Brain microvascular endothelial cell (primary cell): ENCODE measurements at places on chromosomes 11 and 22.
A peak's percentile ranks its signal among the peaks of the same experiment; 100 is the strongest.

DNA sequence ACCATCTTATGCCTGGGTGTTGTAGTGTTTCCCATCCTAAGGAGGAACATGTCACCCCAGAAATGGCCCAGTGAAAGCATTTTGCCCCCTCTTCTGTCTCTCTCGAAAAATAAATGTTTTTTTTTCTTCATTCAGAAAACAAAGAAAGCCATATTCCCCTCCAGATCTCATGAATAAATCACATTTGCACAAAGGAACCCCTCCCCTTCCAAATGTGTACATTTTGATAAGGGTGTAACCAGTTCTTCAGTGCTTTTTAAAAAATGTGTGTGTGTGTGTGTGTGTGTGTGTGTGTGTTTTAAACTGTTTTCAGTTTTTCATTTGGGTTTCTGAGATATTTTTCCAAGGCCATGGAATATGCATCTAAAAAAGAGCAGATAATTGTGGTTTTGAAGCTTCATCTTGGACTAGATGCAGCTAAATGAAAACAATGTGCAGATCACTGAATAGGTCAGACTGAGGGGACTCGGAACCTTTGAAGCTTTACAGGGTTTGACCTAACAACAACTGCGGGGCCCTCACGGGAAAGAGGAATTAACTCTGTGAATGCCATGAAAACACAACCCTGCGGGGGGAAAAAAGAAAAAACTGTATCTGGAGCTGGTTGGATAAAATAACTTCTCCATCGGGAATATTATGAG, 76.4 kb downstream of the YAP1 start:
- no peak for DNase-seq

GRCh38 chr22:30829901-30830550, 135.4 kb downstream of the OSBP2 start:
- peak; percentile 91 for DNase-seq

- no peak for DNase-seq
Observed at GRCh38 chr11:76124905-76125770, 81.2 kb downstream of the WNT11 start.

GRCh38 chr11:79121351-79121750, 319.5 kb downstream of the TENM4 start:
- no peak for DNase-seq

DNA sequence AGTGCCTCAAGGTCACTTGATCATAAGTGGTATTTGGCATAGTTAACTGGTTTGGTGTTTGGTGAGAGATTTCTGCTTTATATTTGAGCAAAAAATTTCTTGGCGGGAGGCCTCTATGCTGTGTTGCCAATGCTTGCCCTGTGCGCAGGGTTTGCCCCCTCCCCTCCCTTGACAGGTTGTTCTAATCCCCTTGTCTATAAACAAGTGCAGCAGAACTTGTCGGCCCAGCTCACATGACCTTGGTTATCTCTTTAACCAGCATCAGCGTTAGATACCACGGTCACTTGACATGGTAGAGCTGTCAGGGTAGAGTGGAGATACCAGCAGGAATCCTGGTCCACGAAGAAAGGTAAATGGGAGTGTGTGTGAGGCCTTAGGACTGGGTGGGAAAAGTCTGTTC, 35.6 kb downstream of the MARK2 start:
- no peak for DNase-seq

DNA sequence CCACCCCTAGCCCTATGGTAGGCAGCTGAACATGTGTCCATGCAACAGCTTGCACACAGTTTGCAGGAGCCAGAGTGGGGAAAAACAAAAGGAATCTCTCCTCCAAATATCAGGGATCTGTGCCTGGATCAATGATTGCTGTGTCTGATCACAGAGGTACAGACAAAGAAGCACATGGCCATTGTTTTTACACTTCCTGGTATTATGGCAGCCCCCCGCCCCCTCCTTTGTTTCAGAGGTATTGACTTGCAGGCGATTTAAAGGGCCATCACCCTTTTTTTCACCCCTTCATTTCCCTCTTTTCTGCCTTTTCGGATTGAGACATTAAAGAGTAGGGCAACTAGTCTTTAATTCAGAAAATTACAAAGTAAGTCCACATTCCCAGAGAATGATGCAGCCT, 453.0 kb upstream of the LUZP2 start:
- no peak for DNase-seq

- no peak for DNase-seq
Observed at GRCh38 chr22:24975125-24975640, 22.7 kb downstream of the KIAA1671 start.

- no peak for DNase-seq
Observed at GRCh38 chr22:45683248-45683647, 11.6 kb downstream of the ATXN10 start.

GRCh38 chr11:29009426-29009825, 901.2 kb downstream of the METTL15 start:
- no peak for DNase-seq

- no peak for DNase-seq
Observed at GRCh38 chr11:86278226-86278625, 23.8 kb upstream of the HIKESHI start.

DNA sequence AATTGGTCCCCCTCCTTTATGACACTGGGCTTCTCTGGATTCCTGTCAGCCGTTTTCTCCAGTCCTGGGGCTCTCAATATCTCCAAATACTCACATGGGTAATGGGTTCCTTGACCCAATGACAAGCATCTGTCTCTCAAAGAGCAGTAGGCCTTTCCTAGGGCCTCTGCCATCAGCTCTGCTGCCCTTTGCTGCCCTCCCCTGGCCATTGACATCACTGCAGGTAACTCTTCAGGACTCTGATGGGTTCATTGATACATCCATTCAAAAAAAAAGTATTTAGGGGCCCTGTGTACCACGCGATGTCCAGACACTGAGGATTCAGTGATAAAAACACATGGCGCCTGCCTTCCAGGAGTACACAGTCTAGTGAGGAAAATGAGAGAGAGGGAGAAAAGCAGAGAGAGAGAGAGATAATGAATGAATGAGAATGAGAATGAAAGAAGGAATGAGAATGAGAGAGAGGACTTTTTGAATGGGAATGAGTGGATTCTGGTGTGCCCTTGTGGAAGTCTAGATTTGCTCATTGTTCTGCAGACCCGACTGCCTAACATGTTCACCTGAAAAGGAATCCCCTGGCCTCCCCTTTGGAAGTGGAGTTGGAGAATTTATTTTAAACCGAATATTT, 42.6 kb upstream of the OLFML1 start:
- peak; percentile 71 for DNase-seq

- DNase-seq, result peak; percentile 93
Observed at GRCh38 chr11:12288212-12288930, 89.0 kb upstream of the PARVA start.

GRCh38 chr11:59728913-59729312, 15.3 kb upstream of the OR10V1 start:
- no peak for DNase-seq

- no peak for DNase-seq
Observed at GRCh38 chr11:77302752-77303151, 1.3 kb upstream of the GDPD4 start.

- no peak for DNase-seq
Observed at GRCh38 chr11:85823816-85824215, 12.9 kb upstream of the SYTL2 start.

- peak; percentile 78 for DNase-seq
Observed at GRCh38 chr22:18075720-18076497, 1.9 kb upstream of the PEX26 start.

- no peak for DNase-seq
Observed at GRCh38 chr11:64654439-64654838, 63.4 kb downstream of the SLC22A12 start.

GRCh38 chr11:94150704-94151685, 22.4 kb downstream of the PANX1 start:
- DNase-seq, result no peak

GRCh38 chr11:95442531-95443050, 211.6 kb upstream of the SESN3 start:
- no peak for DNase-seq

DNA sequence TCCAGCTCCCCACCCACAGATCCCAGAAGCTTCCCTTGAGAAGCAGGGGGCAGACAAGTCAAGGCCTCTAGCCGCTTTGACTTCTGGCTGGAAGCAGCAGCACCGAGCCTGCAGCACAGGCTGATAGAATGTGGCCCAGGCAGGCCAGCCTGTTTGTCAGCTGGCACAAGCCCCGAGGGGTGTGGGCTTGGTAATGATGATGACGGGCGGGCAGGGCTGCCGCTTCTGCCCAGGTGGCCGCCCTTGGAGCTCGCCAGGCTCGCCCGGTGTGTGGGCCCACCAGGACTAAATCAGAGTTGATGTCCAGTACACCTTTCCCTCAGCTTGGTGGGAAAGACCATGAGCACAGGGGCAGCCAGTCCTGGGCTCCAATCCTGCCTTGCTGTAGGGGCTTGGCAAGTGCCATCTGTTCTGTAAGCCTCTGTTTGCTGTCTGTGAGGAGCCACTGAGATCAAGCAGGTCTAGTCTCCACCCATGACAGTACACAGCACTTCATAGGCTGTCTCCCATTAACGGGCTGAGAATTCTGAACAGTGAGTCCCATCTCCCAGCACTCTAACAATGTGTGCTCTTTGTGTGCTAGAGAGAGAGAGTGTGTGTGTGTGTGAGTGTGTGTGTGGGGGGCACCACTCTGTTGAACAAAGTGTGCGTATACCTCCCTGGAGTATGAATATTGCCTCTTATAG, 26.8 kb downstream of the MICAL2 start:
- DNase-seq, result no peak

GRCh38 chr11:41189701-41190436, 269.6 kb downstream of the LRRC4C start:
- no peak for DNase-seq

DNA sequence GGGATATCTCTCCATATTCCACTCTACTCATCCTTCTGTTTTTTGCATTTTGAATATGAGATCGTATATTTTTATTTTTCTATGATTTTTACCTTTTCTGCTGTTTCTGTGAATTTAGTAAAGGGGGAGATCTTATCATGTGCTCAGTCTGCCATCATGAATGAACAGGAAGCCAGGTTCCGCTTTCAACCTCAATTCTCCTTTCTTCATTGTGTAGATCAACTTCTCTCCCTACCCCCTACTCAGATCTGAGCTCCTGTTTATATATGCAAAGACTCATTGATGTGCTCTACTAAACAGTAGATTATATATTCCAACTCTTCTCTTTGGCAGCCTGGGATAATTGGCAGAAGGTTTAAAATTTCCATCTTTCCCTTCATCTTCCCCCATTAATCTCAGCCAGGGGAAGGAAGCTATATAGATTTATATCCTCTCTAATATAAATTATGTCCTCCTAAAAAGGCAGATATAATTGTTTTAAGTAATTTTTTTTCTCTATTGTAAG, 336.7 kb upstream of the PLET1 start:
- no peak for DNase-seq

DNA sequence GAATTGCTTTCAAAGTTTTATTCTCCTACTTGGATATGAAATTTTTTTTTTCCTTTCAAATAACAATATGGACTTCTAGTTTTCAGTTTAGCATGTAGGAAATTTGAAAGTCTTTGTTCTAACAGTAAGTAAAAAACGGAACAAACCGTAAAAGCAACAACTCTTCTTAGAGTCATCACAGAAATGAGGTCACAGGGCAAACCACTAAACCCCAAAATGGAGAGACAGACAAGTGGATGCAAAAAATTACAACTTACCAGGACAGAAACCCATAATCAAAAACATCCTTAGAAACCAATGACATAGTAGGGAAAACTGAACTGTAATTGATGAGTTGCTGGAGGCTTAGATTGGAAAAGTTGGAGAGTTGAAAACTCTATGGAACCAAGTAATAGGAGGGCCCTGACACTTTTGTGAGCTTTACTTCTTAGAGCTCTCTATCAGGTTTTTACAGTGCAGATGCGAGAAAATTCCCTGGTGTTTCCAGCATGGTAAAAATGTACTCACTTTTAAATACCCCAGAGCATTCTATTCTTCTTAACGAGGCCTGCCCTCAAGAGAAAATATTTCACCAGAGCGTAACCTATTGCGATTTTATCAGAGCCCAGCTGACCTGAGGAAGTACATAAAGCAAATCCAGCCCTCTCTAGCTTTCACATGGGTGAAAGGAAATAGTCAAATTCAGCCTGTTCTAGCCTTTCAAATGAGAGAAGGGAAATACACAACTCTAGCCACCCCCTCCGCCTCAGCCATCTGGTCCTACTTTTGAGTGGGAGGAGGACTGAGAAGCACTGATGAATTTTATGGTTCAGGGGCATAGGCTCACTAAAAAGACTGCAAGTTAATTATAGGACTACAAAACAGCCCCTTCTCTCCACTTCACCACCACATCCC, 39.1 kb downstream of the CASP12 start:
- no peak for DNase-seq

GRCh38 chr22:42317008-42317407, 46.6 kb upstream of the TCF20 start:
- no peak for DNase-seq

- DNase-seq, result no peak
Observed at GRCh38 chr11:129770993-129771392, 44.7 kb upstream of the TMEM45B start.

GRCh38 chr22:44272401-44272771, 40.4 kb downstream of the SHISAL1 start:
- DNase-seq, result no peak

DNA sequence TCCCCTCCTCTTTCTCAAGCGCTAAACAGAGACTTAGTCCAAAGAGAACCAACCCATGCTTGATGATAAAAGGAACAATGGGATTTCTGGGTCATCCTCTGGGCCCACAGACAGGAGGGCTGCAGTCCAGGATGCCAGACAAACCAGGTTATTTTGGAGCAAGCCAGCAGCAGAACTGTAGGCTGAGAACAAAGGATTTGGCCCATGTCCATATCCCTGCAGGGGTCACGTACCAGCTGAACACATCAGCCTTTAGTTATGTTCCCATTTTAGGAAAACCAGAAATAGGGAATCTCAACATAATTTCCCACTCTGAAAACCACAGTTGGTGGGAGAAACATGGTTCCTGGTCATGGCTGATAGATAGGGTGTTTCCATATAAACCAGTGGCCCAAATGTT, 533.6 kb upstream of the CADM1 start:
- no peak for DNase-seq

- DNase-seq, result no peak
Observed at GRCh38 chr22:29481265-29482000, 1.4 kb downstream of the NEFH start.

- no peak for DNase-seq
Observed at GRCh38 chr11:32425761-32426160, 9.6 kb downstream of the WT1 start.

DNA sequence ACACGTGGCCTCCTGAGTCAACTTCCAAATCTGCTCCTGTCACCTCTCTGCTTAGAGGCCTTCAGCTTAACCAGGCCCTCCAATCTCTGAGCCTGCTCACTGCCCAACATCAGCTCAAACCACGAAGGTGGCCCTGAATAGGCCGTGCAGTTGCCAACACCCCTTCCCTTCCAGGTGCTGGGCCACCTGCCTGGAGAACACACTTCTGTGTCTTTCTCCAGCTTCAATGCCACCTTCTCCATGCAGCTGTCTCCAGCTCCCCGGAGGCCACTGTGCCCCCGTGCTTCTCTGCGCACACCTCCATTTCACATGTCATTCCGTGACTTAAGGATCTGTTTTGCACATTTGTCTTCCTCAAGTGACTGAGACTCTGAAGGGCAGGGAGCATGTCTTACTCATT, 5.3 kb downstream of the RELA start:
- no peak for DNase-seq

- no peak for DNase-seq
Observed at GRCh38 chr22:18991821-18992442, 55.8 kb upstream of the PRODH start.
